Endothelial cell of coronary artery (primary cell): ENCODE measurements at places on chromosomes 3 and 15. TPM values are rescaled to one million over a fixed set of nuclear protein-coding genes. Genes with fewer than 3 reads are reported as not detected.

Gene TP63
- not detected in 2 replicates for total RNA-seq

Gene C3orf22
- total RNA-seq = not detected in 2 replicates

Gene NEDD4
- total RNA-seq = 24.5 and 40.3 TPM in 2 replicates

Gene ADAMTSL3
- total RNA-seq = 0.09 and 4.9 TPM in 2 replicates

Gene TMEM212
- not detected in 2 replicates for total RNA-seq

Gene BLM
- 2.4 and 6.7 TPM in 2 replicates for total RNA-seq

Gene HEG1
- 24.5 and 96.1 TPM in 2 replicates for total RNA-seq

Gene DCBLD2
- total RNA-seq = 98.2 and 145 TPM in 2 replicates

Gene NPAP1
- not detected in 2 replicates for total RNA-seq

Gene GPR87
- 0.09 TPM in 2 replicates for total RNA-seq

Gene EAF2
- total RNA-seq = 2.0 and 3.1 TPM in 2 replicates

Gene GP5
- 0.09 TPM in 1 of 2 replicates, not detected in the other for total RNA-seq

Gene SERPINI2
- total RNA-seq = not detected in 2 replicates

Gene RGMA
- under 0.01 TPM in 1 of 2 replicates, not detected in the other for total RNA-seq

Gene DOCK3
- total RNA-seq = under 0.01 TPM in 2 replicates

Gene SETMAR
- total RNA-seq = 8.2 and 11.6 TPM in 2 replicates

Gene IQCF5
- not detected in 2 replicates for total RNA-seq

Gene CYP8B1
- total RNA-seq = not detected in 2 replicates

Gene SAMD7
- total RNA-seq = not detected in 2 replicates

Gene CTXN2
- total RNA-seq = under 0.01 TPM in 1 of 2 replicates, not detected in the other

Gene ACP3
- total RNA-seq = not detected in 2 replicates

Gene STAB1
- 218 and 278 TPM in 2 replicates for total RNA-seq

Gene SLC28A1
- not detected in 2 replicates for total RNA-seq

Gene PATL2
- total RNA-seq = under 0.01 and 0.09 TPM in 2 replicates

Gene CKMT1B
- not detected in 2 replicates for total RNA-seq

Gene CLDN18
- not detected in 2 replicates for total RNA-seq

Gene AADACL2
- not detected in 2 replicates for total RNA-seq

Gene ZPLD1
- total RNA-seq = under 0.01 and 0.09 TPM in 2 replicates
